ENCODE measurements at places on chromosomes 11 and 22.

- DNase-seq = no peak
Measured at GRCh38 chr22:38733724-38734381, 21.9 kb downstream of the SUN2 start.

GRCh38 chr11:78298291-78298771 lies 109.6 kb downstream of the USP35 start:
- no peak for DNase-seq

- no peak for DNase-seq
Measured at GRCh38 chr11:44470854-44471253, 94.6 kb upstream of the CD82 start.

- DNase-seq = no peak
Measured at GRCh38 chr11:57658023-57658361, 430 bp downstream of the CLP1 start.

DNA sequence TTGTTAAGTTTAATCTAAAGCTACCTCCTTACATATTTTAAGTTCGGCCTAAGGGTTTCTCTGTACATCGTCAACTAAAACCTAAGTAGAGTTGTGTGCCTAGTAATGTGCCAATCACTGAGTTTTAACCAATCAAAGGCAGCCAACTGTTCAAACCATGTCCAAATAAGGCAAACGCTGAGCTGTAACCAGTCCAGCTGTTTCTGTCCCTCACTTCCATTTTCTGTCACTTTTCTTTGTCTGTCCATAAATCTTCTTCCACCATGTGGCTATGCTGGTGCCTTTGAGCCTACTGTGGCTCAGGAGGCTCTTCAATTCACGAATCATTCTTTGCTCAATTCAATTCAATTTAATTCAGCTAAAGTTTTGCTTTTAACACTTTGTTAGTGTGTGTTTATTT lies 13.9 kb upstream of the ATXN10 start:
- DNase-seq = no peak

DNA sequence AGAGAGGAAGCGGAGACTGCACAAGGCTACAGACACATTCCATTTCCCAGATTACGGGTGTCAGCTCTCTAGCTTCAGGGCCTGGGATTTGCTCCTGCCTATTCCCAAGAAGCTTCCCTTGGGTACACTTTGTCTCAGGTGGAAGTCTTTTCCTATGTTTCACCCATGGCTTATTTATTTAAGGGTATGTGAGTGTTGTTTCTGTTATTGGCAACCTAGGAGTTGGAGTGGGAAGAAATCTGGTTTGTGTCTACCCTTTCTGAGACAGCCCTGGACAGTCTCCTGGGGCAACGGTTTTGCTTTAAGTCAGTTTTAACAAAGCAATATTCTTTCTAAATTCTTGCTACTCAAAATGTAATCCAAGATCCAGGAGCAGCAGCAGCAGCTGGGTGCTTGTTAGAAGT lies 127.0 kb downstream of the MICAL2 start:
- DNase-seq = no peak

DNA sequence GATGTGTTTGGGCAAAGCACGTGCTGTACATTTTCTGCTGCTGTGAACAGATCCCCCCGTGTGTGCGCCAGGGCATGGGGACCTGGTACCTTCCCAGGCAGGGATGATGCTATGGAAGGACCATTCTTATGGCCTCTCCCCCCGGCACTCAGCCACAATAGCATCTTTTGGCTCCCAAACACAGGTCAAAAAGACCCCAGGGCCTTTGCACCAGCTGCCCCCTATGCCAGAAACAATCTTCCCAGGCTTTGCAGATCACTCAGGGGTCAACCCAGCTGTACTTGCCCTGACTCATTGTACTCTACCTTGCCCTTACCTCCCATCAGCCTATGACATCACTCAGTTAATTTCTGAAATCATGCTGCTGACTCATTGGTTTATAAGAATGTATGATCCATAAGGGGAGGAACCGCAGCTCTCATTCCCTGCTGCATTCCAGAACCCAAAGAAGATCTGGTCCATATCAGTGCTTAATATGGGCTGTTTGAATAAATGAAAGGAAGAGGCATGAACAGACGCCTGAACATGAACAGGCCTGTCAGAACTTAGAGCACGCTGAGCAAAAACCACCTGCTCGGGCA lies 100.7 kb downstream of the CELSR1 start:
- no peak for DNase-seq

GRCh38 chr11:102436561-102436960 lies 16.0 kb downstream of the TMEM123 start:
- DNase-seq = no peak

DNA sequence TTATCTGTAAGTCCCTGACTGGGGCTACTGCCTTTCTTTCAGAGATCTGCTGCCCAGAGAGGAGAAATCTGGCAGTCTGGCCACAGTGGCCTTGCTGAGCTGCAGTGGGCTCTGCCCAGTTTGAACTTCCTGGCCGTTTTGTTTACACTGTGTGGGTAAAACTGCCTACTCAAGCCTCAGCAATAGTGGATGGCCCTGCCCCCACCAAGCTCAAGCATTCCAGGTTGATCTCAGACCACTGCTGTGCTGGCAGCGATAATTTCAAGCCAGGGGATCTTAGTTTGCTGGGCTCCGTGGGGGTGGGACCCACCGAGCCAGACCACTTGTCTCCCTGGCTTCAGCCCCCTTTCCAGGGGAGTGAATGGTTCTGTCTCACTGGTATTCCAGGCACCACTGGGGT lies 117.5 kb downstream of the TRPC6 start:
- no peak for DNase-seq

GRCh38 chr11:82191695-82192094 lies 542.0 kb downstream of the FAM181B start:
- no peak for DNase-seq

DNA sequence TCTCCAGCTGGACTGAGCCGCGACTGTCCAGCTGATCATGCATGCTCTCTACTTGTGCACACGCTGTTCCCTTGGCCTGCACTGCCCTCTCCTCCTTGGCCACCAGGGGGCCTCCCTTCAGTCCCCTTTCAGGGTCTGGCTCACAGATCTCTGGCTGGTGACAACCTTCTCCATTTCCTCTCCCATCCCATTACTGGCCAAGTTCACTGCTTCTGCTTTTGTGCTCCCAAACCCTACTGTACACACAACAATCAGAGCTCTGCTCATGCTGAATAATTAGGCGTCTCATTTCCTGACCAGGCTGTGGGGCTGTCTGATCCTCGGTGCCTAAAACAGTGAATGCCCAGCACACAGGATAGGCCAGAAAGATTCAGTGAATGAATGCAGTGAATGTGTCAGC lies 224.0 kb upstream of the NARS2 start:
- no peak for DNase-seq

DNA sequence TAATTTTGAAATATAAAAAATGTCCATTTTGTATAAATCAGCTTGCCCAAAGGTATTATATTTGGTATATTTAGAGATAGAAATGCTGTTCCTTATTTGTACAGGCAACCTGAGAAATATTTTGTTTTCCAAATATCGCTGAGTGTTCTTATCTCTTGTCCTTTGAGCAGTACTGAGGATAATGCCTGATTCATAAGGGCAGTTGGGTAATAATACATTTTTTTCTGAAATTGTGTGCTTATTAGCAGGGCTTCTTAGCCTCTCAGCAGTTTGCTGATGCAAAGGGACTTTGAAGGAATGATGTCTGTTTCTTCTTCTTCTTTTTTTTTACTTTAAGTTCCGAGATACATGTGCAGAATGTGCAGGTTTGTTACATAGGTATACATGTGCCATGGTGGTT lies 69.1 kb downstream of the LDLRAD3 start:
- DNase-seq = no peak

DNA sequence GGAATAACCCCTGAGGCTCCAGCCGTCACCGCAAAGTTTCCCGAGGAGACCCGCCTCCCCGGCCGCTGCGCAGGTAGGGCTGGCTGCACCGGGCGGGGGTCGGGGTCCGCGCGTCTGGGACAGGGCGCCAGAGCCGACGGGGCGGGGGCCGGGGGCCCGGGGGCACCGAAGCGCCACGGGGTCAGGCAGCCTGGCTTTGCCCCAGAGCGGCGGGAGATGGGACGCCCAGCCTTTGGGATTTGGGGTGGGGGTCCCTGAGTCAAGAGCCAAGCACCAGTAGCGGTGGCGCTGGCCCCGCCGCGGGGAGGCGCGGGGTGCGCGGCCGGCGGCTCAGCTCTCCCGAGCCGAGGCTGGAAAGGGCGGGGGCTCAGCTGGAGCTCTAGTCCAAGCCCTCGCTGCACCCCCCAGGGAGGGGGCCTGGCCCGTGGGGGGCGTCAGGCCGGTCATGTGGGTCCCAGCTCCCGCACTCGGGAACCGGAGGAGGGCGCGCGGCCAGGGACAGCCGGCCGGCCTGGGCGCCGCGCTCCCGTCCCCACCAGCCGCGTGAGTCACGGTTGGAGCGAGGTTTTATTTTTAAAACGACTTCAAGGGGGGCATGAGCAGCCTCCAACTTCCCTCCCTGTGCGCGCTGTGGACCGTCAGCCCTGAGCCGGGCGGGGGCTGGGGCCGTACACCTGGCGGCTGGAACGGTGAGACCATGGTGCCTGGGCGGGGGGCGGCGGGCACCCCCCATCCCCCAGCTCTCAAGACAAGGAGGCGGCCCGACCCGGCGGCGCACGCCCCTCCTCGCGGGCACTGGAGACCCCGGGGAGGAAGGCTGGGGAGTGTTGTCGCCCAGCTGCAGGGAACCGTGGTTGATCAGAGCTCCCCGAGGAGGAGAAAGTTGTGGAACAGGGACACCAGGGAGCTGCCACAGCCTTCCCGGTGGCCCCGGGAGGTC lies 626 bp downstream of the FLRT1 start:
- no peak for DNase-seq
